ENCODE measurements at places on chromosomes 7 and 10.
A peak's percentile ranks its signal among the peaks of the same experiment; 100 is the strongest.

- no peak for DNase-seq
These were observed 379.0 kb upstream of the FZD8 start for GRCh38 chr10:36021096-36021495.

GRCh38 chr10:80372675-80373074 lies 16.1 kb downstream of the DYDC2 start:
- no peak for DNase-seq

- DNase-seq = no peak
These were observed 15.6 kb upstream of the CUBN start for GRCh38 chr10:17145239-17145638.

DNA sequence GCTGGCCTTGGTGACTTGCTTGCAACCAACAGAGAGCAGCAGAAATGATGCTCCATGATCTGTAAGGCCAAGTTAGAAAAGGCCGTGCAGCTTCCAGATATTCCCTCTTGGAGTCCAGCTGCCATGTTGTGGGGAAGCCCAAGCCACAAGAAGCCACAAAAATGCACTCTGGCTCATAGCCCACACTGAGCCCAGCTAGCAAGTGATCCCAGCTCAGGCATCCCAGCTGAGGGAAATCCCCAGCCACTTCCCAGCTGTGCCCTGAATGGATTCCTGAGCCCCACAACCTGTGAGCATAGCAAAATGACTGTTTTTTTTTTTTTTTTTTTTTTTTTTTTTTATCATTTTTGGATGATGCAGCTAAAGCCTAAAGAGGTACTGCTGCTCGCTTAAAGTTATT lies 11.1 kb upstream of the SDK1 start:
- no peak for DNase-seq

- no peak for DNase-seq
These were observed 141.2 kb downstream of the ADAM22 start for GRCh38 chr7:88075216-88075615.

DNA sequence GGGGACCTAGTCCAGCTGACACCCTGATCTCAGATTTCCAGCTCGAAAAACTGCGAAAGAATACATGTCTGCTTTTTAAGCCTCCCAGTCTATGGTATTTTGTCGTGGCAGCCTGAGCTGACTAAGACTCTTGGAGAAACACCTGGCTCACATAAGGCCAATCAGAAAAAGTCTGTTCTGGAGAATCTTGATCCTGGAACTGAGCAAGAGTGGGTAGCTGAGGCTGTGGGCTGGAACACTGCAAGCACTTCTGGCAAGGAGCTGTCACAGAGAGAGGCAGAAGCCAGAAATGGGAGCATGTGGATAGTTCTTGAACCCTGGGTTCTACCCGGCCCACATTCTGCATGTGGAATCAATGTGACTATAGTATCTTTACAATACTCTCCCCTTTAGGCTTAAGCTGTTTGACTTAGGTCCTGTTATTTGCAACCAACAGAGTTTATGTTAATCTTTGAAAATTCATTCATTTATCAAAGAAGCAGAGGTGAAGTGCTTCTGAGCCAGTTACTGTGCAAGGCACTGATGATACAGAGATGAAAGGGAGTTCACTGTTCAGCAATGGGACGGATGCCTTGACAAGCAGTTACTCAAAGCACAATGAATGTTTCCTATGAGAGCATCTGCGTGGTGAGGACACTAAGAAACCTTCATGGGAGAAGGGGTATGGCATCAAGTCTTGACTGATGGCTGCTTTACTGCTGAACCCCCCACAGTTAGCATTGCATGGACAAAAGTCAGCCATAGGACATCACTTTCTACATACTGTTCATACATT lies 4.4 kb upstream of the C10orf90 start:
- no peak for DNase-seq

- DNase-seq = no peak
These were observed 69.0 kb downstream of the HACD1 start for GRCh38 chr10:17548162-17548561.

GRCh38 chr10:17085011-17085725 lies 44.4 kb downstream of the CUBN start:
- DNase-seq = no peak

DNA sequence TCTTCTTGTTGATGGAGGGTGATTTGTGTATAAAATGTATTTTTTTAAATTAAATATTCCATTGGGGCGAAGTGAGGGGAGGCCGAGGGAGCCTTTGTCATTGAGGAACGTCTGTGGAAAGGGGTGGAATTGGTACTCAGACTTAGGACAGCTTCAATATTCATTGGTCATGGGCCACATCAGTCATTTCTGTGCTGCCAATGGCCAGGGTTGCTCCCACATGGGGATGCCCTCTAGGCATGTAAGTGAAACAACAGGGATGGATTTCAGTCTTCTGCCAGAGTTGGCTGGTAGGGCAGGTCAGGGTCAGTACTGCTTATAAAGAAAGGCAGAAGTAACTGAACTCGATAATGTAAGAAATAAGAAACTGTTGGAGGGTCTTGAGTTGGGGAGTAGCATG lies 47.2 kb downstream of the NEURL1 start:
- DNase-seq = no peak

- DNase-seq = no peak
These were observed 6.7 kb upstream of the SMNDC1 start for GRCh38 chr10:110311357-110311949.

DNA sequence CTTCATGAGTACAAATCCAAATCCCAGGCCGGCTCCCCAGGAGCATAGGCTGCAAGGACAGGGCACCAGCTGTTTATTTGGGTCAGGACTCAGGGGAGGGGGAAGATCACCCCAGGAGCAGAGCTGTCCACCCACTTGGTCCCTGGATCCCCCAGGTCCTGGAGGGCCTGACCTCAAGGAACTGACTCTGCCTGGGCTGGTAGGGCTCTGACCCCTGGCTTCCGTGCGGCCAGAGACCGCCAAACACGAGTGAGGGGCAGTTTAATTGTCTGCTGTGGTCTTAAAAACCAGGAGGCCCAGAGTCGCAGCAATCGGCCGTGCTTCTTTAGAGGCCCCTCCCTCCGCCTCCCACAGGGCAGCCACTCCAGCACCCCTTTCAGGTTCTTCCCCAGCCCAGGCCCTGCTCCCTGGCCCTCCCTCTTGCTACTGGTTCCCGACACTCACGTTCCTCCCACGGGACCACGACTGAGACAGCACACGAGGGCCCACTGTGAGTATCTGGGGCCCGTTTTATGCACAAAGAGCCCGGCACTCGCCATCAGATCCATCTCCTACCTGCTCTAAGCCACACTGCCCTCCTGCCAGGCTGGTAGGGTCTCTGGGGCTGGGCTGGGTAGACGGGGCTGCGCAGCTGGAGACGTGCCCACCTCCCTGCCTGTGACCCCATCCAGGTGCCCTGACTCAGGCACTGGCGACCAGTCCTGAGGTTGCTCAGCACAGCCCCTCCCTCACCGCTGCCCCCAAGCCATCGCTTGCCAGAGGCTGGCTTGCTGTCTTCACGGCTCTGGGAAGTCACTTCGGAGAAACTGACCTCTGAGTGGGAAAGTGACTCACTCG lies 30.0 kb upstream of the CFAP46 start:
- DNase-seq = no peak

DNA sequence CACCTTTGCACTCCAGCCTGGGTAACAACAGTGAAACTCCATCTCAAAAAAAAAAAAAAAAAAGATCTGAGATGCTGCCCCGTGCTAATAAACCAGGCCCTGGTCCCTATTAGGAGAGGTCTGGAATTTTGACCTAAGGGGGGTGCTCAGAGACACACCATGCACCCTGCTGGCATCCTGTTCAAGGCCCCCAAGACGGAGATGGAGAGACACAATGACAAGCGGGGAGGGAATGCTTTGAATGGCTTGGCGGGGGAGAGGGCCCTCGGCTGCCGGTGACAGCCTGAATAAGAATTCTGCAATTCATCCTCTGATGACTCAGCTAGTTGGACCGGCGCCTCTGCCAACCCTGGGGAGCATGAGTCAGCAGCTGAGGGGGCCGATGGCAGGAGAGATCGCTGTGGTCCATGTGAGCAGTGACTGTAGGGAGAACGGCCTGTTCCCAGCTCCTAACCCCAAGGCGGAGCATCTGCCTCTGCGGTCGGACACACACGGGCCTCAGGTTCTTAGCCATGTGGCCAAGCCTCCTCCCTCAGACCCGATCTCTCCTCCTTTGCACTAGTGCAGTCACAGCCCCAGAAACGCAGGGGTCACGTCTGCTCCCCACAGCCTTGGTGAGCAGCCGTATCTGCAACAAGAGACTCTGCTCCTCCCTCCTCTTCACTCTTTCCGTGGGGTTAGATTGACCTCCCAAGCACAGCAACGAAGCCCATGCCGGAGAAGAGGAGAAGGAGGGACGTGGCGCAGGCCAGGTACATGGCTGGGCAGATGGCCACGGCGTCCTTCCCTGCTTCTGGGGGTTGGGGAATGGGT lies 14.9 kb downstream of the TRIM56 start:
- DNase-seq = peak; percentile 75

DNA sequence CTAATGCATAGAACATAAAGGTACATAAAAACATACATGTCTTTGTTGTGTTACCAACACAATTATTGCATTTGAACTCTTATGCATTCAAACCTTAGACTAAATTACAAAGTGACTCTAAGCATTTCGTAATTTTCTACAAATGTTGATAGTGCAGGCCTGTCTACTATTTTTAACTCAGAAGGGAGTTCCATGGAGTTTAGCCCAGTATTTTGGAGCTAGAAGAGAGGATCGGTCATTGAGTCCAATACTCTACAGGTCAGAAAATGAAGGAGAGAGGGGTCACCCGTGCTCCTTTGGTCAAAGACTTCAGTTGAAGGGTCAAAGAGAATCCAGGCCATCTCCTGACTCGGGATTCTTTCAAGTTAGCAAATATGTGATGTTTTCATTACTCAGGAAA lies 55.3 kb upstream of the SRRM3 start:
- DNase-seq = no peak

GRCh38 chr10:76717141-76717540 lies 920.5 kb downstream of the KCNMA1 start:
- DNase-seq = no peak

- DNase-seq = no peak
These were observed 238.4 kb downstream of the EXOC4 start for GRCh38 chr7:133491201-133491691.

DNA sequence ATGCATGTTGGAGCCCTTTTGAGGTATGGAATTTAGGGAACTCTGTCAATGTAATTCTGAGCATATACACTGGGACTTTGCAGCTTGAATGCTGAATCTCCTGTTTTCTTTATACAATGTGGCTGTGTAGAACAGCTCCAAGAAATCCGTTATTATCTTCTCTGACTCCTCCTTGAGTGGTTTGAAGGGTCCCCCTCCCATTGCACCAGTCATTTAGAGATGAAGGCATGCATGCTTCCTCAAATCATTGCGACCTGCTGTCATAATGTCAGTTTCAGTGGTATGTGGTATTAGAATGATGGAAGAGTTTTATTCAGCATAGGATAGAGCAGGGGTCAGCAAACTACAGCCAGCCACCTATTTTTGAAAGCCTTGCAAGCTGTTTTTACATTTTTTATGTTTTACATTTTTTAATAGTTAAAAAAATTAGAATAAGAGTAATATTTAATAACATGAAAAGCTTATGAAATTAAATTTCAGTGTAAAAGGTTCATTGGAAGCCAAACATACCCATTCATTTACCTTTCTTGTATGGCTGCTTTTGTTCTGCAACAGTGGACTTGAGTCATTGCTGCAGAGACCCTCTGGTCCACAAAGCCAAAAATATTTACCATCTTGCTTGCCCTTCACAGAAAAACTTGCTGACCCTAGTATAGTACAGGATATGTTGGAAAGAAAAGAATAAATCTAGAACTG lies 8.1 kb downstream of the STK17A start:
- no peak for DNase-seq

- no peak for DNase-seq
These were observed 1013.8 kb upstream of the MBL2 start for GRCh38 chr10:53786236-53786900.

GRCh38 chr10:98466861-98467505 lies 20.2 kb upstream of the HPS1 start:
- DNase-seq = no peak

DNA sequence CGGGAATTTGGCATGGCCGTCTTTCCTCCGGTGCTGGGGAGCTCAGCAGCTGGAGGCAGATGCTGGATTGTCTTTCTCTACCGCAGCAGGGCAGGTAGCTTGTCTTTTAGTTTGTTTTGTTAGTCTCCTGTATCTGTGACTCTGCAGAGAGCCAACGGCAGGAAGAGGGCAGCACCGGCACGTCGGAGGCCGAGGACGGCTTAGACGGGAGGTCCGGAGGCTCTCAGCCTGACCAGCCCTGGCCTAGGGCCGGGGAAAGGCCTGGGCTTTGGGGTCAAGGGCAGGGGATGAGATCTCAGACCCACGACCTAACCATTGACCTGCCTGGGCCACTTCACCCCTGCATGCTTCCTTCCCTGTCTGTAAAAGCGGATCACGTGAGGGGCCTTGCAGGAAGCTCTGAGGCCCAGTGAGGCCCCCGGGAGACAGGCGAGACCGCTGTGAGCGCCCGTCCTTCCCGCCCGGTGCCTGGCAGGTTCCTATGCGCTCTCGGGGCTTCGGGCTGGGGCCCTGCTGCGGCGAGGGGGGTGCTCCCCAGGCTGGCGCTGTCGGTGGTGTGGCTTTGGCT lies 72.7 kb downstream of the LHPP start:
- DNase-seq = no peak

Data from prostate gland (tissue), 2 donors.